Left lung (tissue), 14 donors: ENCODE measurements at places on chromosomes 1 and 21. TPM values are rescaled to one million over a fixed set of nuclear protein-coding genes. Genes with fewer than 3 reads are reported as not detected.

DNA sequence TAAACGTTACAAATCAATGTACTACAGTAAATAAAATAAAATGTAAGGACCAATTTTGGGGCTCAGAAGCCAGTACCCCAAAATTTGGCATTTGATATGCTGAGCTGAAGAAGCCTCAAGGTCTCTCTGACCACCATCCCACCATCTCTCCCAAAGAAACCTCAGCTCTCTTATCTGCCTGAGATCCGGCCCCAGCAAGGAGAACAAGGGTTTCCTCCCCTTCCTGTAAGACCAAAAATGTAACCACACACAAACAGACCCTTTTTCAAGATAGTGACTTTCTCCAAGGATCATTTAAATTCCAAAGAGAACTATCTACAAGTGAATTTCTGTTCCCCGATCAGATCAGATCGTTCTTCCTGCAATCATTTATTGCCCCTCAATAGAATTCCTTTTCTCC lies 68.1 kb upstream of the SLC45A1 start:
- H3K4me1 ChIP-seq, result no peaks in the 10 kb centered on the region
- DNase-seq, result no peak
- no peak overlapping the region for H3K4me3 ChIP-seq
- H3K36me3 ChIP-seq, result no peaks in the 10 kb centered on the region

The ZNF648 gene
- not detected for total RNA-seq

DNA sequence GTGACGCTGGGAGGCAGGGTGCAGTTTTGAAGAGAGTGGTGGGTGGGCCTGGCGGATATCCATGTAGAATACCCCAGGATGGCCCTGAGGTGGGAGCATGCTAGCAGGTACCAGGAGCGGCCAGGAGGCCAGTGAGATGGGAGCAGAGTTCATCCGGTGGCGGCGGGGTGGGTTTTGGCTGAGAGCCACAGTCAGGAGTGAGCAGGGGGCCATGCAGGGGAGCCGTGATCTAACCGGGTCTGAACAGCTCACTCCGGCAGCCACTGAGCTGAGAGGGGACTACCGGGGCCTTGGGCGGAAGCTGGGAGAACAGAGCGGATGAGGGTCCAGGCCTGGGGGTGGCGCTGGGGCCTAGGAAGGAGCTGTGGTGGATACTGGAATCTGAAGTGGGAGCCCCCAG lies 47.6 kb upstream of the LRP8 start:
- no peak overlapping the region for H3K4me3 ChIP-seq
- H3K27ac ChIP-seq, result no peak overlapping the region
- H3K27me3 ChIP-seq, result no peaks in the 10 kb centered on the region
- peak; percentile 15 for DNase-seq
- H3K4me1 ChIP-seq, result no peaks in the 10 kb centered on the region

The GOLT1A gene
- 22.6 TPM for total RNA-seq

GRCh38 chr1:93585059-93585966 lies 96.3 kb downstream of the BCAR3 start:
- H3K4me3 ChIP-seq, result peak overlapping the region; percentile 14
- peak overlapping the region; percentile 75 for H3K27ac ChIP-seq
- no peaks in the 10 kb centered on the region for H3K36me3 ChIP-seq
- no peaks in the 10 kb centered on the region for H3K4me1 ChIP-seq
- peak; percentile 91 for DNase-seq
- no peaks in the 10 kb centered on the region for H3K27me3 ChIP-seq

GRCh38 chr1:55054396-55054795 lies 15.0 kb downstream of the PCSK9 start:
- no peak overlapping the region for H3K4me3 ChIP-seq
- no peaks in the 10 kb centered on the region for H3K27me3 ChIP-seq
- no peak for DNase-seq
- H3K27ac ChIP-seq, result no peak overlapping the region
- peaks cover 19% of the 10 kb centered on the region for H3K4me1 ChIP-seq
- no peaks in the 10 kb centered on the region for H3K36me3 ChIP-seq

DNA sequence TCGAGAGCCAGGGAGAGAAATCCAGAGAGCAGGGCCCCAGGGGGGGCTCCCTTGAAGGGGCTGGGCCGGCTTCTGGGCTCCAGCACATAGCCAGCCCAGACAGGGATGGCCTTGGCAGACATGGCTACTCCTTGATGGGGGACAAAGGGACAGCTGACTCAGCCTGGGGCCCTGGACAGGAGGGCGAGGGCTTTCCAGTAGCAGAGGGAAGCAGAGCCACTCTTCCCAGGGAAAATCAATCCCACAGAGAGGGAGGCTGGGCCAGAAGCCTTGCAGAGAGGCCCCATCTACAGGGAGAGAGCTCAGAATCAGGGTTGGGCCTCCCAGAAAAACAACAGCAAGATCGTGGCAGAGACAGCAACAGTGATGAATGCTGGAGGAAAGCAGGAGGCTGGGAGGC lies 15.6 kb downstream of the IGFN1 start:
- DNase-seq, result no peak
- no peak overlapping the region for H3K27ac ChIP-seq
- H3K4me1 ChIP-seq, result no peaks in the 10 kb centered on the region
- no peaks in the 10 kb centered on the region for H3K36me3 ChIP-seq
